Fibroblast of skin of scalp (primary cell): ENCODE measurements at places on chromosomes 1 and 21.

DNA sequence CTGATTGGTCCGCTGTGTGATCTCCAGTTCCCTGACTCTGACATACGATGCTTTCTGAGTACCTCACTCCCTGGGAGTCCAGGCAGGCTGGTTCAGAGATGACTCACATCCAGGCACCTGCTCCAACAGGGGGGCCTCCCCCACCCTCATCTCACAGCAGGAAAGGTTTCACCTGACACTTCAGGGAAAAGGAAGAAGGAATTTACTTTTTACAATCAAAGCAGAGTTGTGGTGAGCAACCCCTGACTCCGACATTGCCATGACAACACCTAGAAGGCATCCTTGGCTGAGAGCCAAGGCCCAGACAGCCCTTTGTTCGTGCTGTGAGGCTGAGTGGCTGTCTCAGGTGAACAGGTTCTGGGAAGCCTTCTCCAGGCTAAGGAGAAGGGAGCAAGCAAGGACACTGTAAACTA, 164.6 kb upstream of the GJB5 start:
- no peak for DNase-seq

GRCh38 chr1:89524369-89525168, at the start of gene LRRC8B:
Gene LRRC8B, plus strand, starts transcription at chr1:89524829. Its CDS starts 57,822 bp downstream, at chr1:89582651.
- DNase-seq = peak; percentile 85

DNA sequence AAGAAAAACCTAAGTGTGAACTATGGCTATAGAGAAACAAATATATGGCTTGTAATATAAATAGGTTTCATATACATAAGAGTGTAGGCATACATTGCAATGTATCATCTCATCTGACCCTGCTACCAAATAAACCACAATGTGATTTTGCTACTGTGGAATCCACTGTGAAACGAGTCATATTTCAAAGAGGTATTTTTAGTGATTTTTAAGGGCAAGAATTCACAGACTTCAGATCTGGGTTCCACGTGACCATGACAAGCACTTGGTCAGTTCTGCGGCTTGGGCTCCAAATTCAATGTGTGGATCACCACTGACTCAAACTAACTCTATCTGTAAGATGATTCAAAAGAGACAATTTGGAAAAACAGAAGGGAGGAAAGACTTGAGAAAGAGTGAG, 147.0 kb upstream of the ERG start:
- peak; percentile 93 for DNase-seq

DNA sequence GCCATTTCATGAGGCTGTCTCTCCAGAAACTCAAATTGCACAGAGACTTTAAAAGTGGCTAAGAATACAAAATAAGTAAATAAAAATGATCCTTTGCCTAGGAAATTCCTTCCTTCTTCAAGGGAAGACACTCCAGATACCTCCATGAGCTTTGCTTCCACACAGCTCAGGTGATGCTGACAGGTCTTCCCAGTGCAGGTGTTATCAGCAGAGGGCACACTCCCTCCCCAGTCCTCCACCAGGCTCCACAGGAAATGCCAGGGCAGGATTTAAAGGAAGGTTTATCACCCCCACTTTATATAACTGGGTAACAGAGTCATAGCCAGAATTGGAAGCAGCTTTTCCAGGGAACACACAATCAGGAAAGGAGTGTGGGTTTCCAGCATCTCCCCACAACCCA, 5.7 kb downstream of the HSD3B2 start:
- DNase-seq = no peak

- DNase-seq = no peak
These were observed 4.1 kb downstream of the ADORA1 start for GRCh38 chr1:203131548-203132200.
